ENCODE measurements at places on chromosomes 5 and 9.

DNA sequence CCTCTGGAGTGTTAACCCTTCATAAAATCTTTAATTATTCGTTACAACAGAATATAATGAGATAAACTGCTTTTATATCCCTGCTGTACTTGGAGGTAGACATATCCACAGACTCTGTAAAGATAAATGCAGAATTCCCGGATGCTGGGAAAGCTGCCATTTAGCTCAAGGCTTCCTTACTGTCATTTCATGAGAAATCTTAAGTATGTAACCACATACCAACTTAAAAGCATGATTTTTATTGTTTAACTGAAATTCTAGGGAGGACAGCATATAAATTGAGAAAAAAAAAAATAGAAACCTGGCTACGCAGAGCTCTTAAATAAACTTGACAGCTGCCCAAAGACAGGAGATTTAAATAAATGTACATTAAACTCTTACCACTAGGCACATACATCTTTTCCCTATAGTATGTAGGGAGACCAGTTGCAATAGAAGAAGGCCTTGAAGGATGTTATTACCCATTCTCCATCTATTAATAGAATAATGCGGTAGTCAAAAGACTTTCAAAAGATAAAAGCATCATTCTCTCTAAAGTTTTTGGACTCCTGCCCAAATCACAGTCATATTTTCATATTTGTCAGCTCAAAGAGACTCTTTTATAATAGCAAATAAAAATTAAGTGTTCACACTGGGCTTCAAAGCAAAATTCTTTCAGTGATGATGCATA is 373.8 kb downstream of the NDUFS4 start:
- DNase-seq, result no peak

- no peak for DNase-seq
Measured at GRCh38 chr5:83306572-83307241, 164.8 kb upstream of the VCAN start.

GRCh38 chr5:115459855-115460341 is 84.7 kb downstream of the FEM1C start:
- no peak for DNase-seq

- no peak for DNase-seq
Measured at GRCh38 chr5:154779105-154779504, 23.9 kb downstream of the LARP1 start.

- no peak for DNase-seq
Measured at GRCh38 chr5:56677690-56678305, 137.6 kb upstream of the MAP3K1 start.

GRCh38 chr5:31100047-31100575 is 93.4 kb upstream of the CDH6 start:
- no peak for DNase-seq

DNA sequence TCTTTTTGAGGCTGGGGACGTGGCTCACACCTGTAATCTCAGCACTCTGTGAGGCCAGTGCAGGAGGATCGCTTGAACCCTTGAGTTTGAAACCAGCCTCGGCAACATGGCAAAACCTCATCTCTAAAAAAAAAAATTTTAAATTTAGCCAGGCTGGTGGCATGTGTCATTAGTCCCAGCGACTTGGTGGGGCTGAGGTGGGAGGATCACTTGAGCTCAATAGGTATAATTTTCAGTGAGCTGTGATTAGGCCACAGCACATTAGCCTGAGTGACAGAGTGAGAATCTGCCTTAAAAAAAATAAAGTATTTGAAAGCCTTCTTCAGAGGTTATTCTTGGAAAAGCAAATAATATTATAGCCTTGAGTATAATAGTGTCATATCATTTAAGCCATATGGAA is 41.8 kb downstream of the NSD1 start:
- DNase-seq, result no peak

DNA sequence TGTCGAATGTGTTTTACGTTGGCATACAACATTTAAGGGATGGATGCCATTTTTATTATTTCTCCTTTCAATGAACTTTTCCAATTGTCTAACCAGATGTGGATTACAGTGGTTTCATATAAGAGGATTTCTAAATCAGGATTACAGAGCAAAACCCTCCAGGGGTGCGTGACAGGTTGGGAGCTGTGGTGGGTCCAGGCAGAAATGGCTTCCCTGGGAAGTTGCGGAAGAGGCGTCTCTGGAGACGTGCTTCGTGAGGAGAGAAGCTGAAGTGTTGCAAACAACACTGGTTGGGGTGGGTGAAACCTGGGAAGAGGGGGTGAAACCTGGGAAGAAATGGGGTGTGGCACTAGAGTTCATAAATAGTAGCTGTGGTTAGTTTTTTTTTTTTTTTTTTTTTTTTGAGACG is 4.5 kb upstream of the RPL26L1 start:
- no peak for DNase-seq

GRCh38 chr5:32255540-32255900 is 57.2 kb downstream of the MTMR12 start:
- no peak for DNase-seq

DNA sequence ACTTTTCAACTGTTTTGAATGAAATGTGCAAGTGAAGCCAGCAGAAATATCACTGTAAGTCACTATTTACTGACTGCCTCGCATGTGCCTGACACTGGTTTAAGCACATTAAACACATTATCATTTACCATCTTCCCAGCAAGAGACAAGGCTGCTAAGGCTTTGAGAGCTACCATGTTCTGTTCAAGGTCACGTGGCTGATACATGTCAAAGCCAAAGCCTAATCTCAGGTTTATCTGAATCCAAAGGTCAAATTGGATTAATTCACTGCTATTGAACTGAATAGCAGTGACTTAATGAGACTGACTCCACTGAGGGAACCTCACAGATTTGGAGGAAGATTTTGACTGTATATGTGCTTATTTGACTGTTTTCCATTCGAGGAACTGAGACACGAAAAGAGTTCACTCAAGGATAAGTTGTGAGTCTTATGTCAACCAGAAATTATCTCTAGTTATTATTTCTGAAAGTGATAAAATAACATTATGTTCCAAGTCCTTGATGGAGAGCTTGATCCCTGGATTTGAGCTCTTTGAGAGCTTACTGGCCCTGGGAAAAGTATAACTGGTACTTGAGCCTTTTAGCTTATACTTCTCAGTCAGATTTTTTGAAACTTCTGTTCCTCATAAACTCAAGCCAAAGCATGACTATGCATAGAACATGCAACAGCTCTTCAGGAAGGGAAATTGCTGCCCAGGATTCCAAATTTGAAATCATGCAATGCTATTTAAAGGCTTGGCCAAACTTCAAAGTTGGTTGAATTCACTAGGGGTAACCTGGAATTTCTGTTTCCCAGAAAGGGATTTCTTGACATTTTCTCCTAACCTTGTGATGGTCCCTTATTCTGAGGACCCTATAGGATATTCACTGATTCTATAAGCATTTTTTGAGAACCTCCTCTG is 23.4 kb upstream of the ARHGAP26 start:
- DNase-seq, result no peak

GRCh38 chr5:13814301-13814700 is 130.2 kb downstream of the DNAH5 start:
- no peak for DNase-seq

- DNase-seq, result no peak
Measured at GRCh38 chr9:130815242-130815808, 19.7 kb upstream of the ABL1 start.

GRCh38 chr9:136193127-136193890 is 11.6 kb downstream of the LHX3 start:
- DNase-seq, result peak; percentile 70

GRCh38 chr9:30522061-30522460 is 1862.4 kb upstream of the ACO1 start:
- no peak for DNase-seq
